ENCODE measurements at places on chromosomes 16 and 17.
A peak's percentile ranks its signal among the peaks of the same experiment; 100 is the strongest.

GRCh38 chr17:70629902-70630301 is 460.6 kb downstream of the KCNJ2 start:
- peak; percentile 2 for DNase-seq

DNA sequence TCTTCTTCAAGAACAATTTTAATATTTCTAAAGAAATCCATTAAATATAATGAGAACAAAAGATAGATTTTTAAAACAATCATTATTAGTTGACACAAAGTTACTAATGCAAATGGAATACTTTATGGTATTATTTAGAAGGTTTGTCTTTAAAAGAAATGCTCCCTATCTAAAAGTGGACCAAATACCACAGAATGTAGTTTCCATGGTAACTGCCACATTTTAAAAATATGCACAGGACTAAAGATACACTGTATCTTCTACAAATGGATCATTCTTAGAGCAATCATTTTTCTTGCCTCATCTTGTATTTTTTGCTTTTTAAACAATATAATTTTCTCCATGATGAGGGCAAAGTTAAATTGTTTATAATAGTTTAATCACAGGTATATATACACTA is 296.0 kb downstream of the CEP112 start:
- peak; percentile 29 for DNase-seq

GRCh38 chr16:46807336-46807735 is 23.6 kb downstream of the C16orf87 start:
- no peak for DNase-seq

- DNase-seq, result no peak
Observed at GRCh38 chr16:74623839-74624235, 16.9 kb upstream of the GLG1 start.

DNA sequence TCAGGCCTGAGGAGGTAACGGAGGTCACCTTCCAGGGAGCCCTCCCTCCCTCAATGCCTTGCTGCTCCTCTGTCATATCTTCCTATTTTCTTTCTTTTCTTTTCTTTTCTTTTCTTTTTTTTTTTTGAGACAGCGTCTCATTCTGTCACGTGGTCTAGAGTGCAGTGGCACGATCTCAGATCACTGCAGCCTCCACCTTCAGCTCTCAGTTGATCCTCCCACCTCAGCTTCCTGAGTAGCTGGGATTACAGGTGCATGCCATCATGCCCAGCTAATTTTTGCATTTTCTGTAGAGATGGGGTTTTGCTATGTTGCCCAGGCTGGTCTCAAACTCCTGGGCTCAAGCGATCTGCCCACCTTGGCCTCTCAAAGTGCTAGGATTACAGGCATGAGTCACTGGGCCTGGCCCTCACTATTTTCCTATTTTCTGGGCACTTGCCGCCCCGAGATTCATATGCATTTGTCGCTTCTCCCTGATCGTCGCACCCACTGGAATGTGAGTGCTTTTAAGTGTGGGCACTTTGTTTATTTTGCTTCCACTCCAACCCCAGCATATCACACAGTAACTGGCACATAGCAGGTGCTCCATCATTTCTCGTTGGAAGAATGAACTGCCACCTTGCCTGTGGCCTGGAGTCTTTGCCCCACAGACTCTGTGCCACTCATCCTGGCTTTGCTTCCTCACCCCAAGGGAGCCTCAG is 31.7 kb downstream of the CPNE2 start:
- no peak for DNase-seq

- DNase-seq, result no peak
Observed at GRCh38 chr17:14756479-14756878, 455.6 kb downstream of the HS3ST3B1 start.

GRCh38 chr16:50525716-50526115 is 22.5 kb upstream of the NKD1 start:
- no peak for DNase-seq

DNA sequence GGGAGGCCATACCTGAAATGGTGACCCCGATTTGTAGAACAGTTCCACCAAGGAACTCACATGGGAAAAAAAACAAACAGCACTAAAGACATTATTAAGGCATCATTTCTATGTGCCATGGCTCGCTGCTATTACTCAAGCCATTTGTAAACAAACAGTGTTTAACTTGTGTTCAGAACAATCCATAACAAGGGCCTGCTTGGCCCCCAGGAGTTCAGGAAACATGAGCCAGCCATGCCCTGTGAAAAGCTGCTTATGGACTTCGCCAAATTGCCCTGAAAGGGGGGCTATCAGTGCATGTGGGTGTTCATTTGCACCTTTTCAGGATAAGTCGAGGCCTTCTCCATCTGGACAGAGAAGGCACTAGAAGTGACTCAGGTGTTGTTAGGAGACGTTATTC is 8.0 kb downstream of the POLR3K start:
- no peak for DNase-seq

- no peak for DNase-seq
Observed at GRCh38 chr16:88722784-88723506, 16.6 kb downstream of the CTU2 start.

GRCh38 chr17:11487469-11487868 is 110.8 kb upstream of the DNAH9 start:
- no peak for DNase-seq

GRCh38 chr17:62630365-62631085 is 3.1 kb downstream of the MRC2 start:
- DNase-seq, result no peak

- no peak for DNase-seq
Observed at GRCh38 chr16:31260136-31260931, 559 bp downstream of the ITGAM start.

DNA sequence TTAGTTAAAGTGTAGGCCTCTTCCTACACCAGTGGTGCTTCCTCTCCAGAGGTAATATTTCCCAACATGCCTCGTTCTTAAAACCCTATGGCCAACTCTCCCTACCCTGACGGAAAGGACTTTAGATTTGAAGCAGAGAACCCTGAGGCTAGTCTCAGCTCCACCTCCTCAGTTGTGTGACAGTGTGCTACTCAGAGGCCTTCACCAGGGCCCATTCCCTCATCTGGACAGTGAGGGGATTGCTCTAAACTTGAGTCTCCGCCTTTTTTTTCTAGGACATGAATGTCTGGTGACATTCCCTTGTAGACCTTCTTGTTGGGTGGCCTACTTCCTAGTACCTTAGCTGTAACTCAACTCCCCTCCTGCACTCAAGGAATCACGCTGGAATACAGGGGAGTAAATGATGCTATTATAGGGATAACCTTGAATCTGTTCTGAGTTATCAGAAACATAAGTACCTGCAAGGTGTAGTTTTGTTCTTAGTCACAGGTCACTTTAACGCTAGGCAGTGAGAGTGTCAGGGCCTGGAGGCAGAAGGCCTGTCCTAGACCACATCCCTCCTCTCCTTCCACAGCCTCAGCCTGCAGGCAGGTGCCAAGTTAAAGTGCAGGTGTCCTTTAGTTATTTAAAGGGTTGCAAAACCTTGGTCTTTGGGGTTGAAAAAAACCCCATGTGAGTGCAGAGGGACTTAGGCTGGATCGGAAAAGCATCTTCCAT is 26.9 kb downstream of the LDHD start:
- no peak for DNase-seq

Measured in fibroblast of skin of scalp (primary cell).